Uterus (tissue), 4 donors: ENCODE measurements at places on chromosomes 11 and 22.

DNA sequence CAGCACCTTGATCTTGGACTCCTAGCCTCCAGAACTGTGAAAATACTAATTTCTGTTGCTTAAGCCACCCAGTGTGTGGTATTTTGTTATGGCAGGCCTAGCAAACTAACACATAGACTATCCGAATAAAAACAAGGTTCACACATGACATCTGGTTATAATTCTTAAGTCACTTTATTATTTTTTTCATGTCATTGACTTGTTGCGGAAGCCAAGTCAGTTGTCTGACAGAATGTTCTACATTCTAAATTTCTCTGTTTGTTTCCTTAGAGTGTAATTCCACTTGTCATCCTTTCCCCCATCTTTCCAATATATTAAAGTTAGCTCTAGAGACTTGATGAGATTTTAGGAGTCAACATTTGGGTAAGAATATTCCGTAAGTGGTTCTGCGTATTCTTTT, 40.6 kb downstream of the RAB30 start:
- no peak overlapping the region for H3K27ac ChIP-seq
- H3K4me3 ChIP-seq, result no peak overlapping the region
- no peaks in the 10 kb centered on the region for H3K27me3 ChIP-seq
- H3K4me1 ChIP-seq, result no peaks in the 10 kb centered on the region
- DNase-seq, result no peak
- H3K36me3 ChIP-seq, result no peaks in the 10 kb centered on the region

- no peak for DNase-seq
- H3K4me1 ChIP-seq, result no peaks in the 10 kb centered on the region
- no peak overlapping the region for H3K4me3 ChIP-seq
- no peaks in the 10 kb centered on the region for H3K27me3 ChIP-seq
- no peaks in the 10 kb centered on the region for H3K36me3 ChIP-seq
- no peak overlapping the region for H3K27ac ChIP-seq
These were observed 336.6 kb upstream of the API5 start for GRCh38 chr11:42975180-42975529.

GRCh38 chr11:83467837-83468236, 181.7 kb upstream of the CCDC90B start:
- DNase-seq, result no peak
- no peaks in the 10 kb centered on the region for H3K36me3 ChIP-seq
- H3K4me1 ChIP-seq, result no peaks in the 10 kb centered on the region
- no peaks in the 10 kb centered on the region for H3K27me3 ChIP-seq

- no peaks in the 10 kb centered on the region for H3K27me3 ChIP-seq
- no peaks in the 10 kb centered on the region for H3K4me1 ChIP-seq
- H3K27ac ChIP-seq, result no peak overlapping the region
- H3K36me3 ChIP-seq, result no peaks in the 10 kb centered on the region
These were observed 14.5 kb downstream of the HSPA8 start for GRCh38 chr11:123047266-123047946.

DNA sequence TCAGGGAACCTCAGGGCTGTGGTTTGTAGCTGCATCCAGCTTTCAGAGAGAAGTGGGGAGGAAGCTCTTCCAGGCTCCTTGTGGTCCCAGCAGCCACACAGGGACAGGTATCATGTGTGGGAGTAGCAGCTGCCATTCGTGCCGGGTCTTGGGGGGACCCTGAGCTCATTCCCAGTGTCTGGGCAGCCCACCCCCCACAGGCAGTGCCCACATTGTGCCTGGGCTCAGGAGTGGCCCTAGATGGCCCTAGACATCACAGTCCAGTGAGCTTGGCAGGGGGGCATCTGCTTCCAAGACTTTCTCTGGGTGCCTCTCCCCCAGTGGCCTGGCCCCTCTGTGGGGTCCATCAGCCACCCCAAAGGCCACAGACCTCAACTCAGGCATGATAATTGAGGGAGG, 619.7 kb downstream of the BRD1 start:
- H3K4me1 ChIP-seq, result no peaks in the 10 kb centered on the region
- H3K27ac ChIP-seq, result no peak overlapping the region
- no peaks in the 10 kb centered on the region for H3K36me3 ChIP-seq
- H3K4me3 ChIP-seq, result no peak overlapping the region
- no peaks in the 10 kb centered on the region for H3K27me3 ChIP-seq

GRCh38 chr11:1643146-1643690, 13.6 kb downstream of the KRTAP5-5 start:
- no peak overlapping the region for H3K4me3 ChIP-seq
- H3K36me3 ChIP-seq, result no peaks in the 10 kb centered on the region
- no peak for DNase-seq

DNA sequence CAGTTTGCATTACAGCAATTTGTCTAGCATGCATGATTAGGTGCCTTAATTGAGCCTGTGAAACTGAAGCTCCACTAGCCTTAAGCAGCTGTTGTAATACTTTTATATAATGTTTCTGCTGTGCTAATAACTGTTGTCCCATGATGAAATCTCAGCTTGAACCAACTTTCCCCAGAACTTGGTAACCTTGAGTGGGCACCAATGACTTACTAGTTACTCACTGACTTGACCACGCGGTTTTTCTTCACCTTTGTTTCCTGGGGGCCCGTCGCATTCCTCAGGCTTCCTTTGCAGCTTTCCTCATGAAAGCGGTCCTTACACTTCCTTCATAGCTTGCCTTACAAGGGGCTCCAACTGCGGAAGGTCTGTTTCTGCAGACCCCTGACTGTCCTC, 11.2 kb upstream of the GLYATL1 start:
- H3K4me3 ChIP-seq, result no peak overlapping the region
- no peak for DNase-seq
- no peak overlapping the region for H3K27ac ChIP-seq

DNA sequence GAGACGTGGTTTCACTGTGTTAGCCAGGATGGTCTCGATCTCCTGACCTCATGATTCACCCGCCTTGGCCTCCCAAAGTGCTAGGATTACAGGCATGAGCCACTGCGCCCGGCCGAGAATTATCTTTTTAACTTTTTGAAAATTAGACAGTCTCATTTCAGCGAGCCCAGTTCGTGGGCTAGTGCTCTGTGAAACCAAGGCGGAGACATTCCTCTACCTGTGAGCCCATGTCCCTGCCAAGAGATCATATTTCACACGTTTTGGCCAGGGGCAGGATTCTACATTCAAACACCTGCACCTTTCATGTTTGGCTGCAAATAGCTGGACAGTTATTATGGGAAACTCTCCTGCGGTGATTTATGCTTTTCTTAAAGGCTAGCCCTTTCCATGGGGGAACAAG, 60.3 kb downstream of the IRAG1 start:
- no peaks in the 10 kb centered on the region for H3K36me3 ChIP-seq
- peaks cover 13% of the 10 kb centered on the region for H3K4me1 ChIP-seq
- no peak overlapping the region for H3K4me3 ChIP-seq
- no peak overlapping the region for H3K27ac ChIP-seq
- no peaks in the 10 kb centered on the region for H3K27me3 ChIP-seq
- no peak for DNase-seq

DNA sequence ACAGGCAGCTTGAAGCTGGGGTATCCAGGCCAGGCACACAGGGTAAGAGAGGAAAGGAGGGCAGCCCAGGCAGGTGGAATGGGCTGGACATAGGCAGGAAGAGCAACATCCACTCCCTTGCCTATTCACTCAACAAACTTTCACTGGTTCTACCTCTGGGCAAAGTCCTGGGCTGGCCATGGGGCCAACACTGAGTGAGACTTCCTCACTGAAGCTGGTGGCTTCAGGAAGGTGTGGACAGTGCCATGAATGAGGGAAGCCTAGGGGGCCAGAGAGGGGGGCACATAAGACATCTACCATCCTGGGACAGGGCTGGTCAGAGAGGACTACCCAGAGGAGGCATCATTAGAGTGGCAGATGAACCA, 44.9 kb upstream of the TCF20 start:
- H3K36me3 ChIP-seq, result no peaks in the 10 kb centered on the region
- H3K27me3 ChIP-seq, result no peaks in the 10 kb centered on the region
- no peaks in the 10 kb centered on the region for H3K4me1 ChIP-seq
- no peak overlapping the region for H3K4me3 ChIP-seq
- DNase-seq, result no peak

GRCh38 chr11:131977854-131978253, 607.4 kb downstream of the NTM start:
- H3K4me1 ChIP-seq, result no peaks in the 10 kb centered on the region
- H3K36me3 ChIP-seq, result no peaks in the 10 kb centered on the region
- H3K4me3 ChIP-seq, result no peak overlapping the region
- H3K27ac ChIP-seq, result no peak overlapping the region
- no peak for DNase-seq
- H3K27me3 ChIP-seq, result no peaks in the 10 kb centered on the region

DNA sequence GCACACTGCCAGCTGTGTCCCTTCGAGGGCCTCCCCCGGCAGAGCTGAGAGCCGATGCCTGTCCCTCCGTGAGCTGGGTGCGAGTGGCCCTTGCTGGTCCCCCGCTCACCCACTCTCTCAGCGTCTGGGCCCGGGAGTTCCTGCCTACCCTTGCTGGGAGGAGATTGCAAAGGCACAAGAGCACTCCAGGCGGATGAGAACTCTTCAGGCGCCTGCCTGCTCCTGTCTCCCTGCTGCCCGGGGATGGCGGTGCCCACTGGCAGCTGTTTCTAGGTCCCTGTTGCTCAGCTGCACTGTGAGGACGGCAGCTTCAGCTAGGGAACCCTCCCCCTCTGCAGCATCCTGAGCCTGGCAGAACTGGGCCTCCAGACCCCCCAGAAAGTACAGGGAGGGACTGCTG, 61.1 kb downstream of the FLRT1 start:
- no peak overlapping the region for H3K27ac ChIP-seq
- H3K27me3 ChIP-seq, result no peaks in the 10 kb centered on the region
- no peaks in the 10 kb centered on the region for H3K36me3 ChIP-seq
- no peaks in the 10 kb centered on the region for H3K4me1 ChIP-seq
- no peak overlapping the region for H3K4me3 ChIP-seq

DNA sequence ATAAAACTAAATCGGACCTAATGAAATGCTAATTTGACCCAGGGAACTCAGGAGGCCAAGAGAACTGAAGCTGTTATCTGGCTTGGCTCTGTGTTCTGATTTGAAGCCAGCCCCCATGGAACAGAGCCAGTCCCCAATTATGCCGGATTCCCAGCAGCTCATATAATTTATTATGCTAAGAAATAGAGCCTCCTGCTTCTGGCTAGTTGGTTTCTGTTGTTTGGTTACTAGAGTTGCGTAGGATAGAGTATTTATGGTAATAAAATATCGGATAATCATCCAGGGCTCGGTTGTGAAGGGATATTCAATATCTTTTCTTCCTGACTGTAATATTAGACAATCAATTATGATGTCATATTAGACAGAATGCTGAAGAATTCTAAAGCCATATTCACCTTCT, 120.4 kb upstream of the TTC12 start:
- H3K4me1 ChIP-seq, result peaks cover 14% of the 10 kb centered on the region
- DNase-seq, result peak; percentile 88
- H3K27ac ChIP-seq, result peak overlapping the region; percentile 69
- H3K4me3 ChIP-seq, result no peak overlapping the region

DNA sequence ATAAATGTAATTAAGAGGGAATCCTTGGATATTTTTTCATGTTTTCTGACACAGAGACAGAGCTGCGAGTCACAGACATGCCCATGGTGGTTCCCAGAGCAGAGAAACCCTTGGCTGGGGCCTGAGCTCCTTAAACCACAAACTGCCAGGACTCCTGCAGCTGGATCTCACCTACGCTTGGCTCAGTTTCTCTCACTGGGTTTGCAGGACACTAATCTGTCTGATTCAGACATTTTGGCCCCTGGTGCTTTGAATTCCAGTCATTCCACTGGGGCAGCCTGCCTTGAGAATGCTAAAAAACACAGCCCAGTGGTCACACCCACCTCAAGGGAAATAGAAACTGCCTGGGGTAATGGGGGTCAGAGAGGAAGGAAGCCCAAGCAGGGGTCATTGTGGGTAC, 122.6 kb downstream of the CCDC81 start:
- no peak for DNase-seq
- peaks cover 7% of the 10 kb centered on the region for H3K4me1 ChIP-seq
- H3K4me3 ChIP-seq, result no peak overlapping the region
- no peaks in the 10 kb centered on the region for H3K27me3 ChIP-seq
- H3K27ac ChIP-seq, result no peak overlapping the region

GRCh38 chr22:38163844-38164550, 17.6 kb downstream of the PLA2G6 start:
- H3K4me3 ChIP-seq, result no peak overlapping the region
- no peaks in the 10 kb centered on the region for H3K27me3 ChIP-seq
- DNase-seq, result no peak

GRCh38 chr11:102010776-102011494, 36.3 kb upstream of the CFAP300 start:
- DNase-seq, result no peak
- H3K4me1 ChIP-seq, result no peaks in the 10 kb centered on the region
- H3K27me3 ChIP-seq, result no peaks in the 10 kb centered on the region
- H3K36me3 ChIP-seq, result no peaks in the 10 kb centered on the region
- no peak overlapping the region for H3K27ac ChIP-seq

DNA sequence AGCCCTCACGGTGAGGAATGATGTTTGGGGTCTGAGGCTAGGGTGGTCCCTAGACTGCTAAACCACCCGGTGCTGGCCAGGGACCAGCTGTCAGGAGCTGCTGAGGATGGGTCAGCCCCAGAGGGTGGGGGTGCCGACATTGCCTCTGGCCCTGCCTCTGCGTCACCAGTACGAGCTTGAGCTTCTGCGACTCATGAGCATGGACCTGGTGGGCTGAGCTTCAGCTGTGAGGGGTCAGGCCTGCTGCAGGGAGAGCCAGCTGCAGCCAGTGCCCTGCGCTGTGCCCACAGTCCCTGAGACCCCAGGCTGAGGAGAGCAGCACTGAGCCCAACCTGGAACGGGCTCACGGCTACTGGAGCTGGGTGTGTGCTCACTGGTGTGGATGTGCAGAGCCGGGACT, 7.0 kb downstream of the DERL3 start:
- no peaks in the 10 kb centered on the region for H3K27me3 ChIP-seq
- no peak for DNase-seq
- H3K27ac ChIP-seq, result no peak overlapping the region
- H3K36me3 ChIP-seq, result no peaks in the 10 kb centered on the region

DNA sequence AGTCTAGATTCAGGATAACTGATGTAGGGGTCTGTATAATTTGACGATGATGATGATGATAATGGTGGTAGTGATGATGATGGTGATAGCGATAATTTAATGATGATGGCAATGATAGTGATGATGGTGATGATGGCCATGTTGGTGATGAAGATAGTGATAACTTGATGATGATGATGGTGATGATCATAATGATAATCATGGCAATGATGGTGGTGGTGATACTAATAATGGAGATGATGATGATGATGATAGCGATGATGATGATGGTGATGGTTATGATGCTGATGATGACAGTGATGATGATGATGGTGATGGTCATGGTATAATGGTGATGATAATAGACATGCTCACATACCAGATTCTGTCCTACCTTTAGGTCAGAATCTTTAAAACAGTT, 66.2 kb upstream of the SEZ6L start:
- H3K27ac ChIP-seq, result no peak overlapping the region
- no peak overlapping the region for H3K4me3 ChIP-seq
- no peaks in the 10 kb centered on the region for H3K27me3 ChIP-seq
- no peak for DNase-seq
- H3K4me1 ChIP-seq, result no peaks in the 10 kb centered on the region
- H3K36me3 ChIP-seq, result no peaks in the 10 kb centered on the region

GRCh38 chr11:70360211-70360610, 38.1 kb upstream of the CTTN start:
- H3K27ac ChIP-seq, result no peak overlapping the region
- no peaks in the 10 kb centered on the region for H3K36me3 ChIP-seq
